ENCODE measurements at places on chromosomes 3 and 15.

GRCh38 chr3:111871809-111872623, 13.0 kb downstream of the PHLDB2 start:
- DNase-seq = no peak

- no peak for DNase-seq
These were observed 2.0 kb downstream of the MYEF2 start for GRCh38 chr15:48176112-48176511.

DNA sequence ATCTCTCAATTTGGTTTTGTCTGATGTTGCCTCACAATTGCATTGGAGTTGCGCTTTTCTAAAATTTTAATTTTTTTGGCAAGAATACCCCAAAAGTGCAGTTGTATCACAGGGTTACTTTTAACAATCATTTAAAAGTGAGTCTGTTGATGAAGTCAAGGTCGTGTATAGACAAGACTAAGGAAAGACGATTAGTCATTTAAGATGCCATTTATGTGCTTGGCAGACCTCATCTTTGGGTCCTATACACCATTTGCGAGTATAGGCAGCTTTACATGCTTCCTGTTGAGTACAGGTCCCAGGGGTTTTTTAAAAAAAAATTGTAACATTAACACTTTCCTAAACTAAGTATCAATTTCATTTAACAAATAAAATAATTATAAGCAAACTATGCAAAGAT, 12.5 kb downstream of the ARNT2 start:
- no peak for DNase-seq

DNA sequence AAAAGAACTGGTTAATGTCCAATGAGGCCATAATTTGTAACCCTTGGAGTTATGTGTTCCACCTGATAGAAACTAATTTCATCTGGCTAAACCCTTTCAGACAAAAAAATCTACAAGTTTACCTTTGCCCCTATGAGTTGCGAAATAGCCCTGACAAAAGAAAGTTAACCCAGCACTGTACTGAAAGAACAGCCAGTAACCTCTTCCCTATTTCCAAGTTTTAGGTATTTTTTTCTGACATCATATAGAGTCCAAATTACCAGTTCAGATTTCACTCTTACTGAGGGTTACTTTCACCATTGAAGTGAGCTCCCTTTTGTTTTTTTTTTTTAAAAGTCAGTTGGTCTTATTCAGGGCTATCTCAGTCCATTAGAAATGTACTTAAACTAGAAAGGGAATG, 42.8 kb upstream of the PTPRG start:
- DNase-seq = no peak

- DNase-seq = no peak
These were observed 36.0 kb downstream of the GRAMD2A start for GRCh38 chr15:72161361-72162132.

- DNase-seq = no peak
These were observed 26.8 kb downstream of the DCBLD2 start for GRCh38 chr3:98874602-98875249.

DNA sequence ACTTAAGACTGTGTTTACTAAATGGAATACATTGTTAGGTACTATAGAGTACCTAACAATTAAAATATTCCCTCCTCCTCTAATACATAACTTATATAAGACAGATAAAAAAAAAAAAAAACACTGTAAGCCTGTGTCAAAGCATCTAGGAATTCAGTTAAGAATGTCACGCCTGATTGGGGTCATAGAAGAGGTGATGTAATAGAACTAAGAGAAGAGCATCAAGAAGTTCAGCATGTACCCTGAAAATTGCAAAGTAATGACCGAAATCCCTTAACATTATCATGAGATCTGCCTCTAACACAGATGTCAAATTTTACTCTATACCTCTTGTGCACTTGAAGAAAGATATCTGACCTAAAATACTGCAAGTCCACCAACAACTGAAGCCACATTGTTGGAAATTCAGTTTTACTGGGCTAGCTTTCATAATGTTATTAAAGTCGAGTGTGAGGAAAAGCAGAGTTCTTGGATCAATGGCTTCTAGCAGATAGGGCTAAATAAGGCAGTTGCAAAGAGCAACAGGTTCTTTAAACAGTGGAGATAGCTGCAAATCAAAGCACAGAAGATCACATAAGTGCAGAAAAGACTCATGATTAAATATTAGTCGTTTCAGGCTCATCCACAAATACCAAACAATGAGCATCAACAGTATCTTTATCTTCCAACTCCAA, 75.0 kb downstream of the TBL1XR1 start:
- DNase-seq = no peak

DNA sequence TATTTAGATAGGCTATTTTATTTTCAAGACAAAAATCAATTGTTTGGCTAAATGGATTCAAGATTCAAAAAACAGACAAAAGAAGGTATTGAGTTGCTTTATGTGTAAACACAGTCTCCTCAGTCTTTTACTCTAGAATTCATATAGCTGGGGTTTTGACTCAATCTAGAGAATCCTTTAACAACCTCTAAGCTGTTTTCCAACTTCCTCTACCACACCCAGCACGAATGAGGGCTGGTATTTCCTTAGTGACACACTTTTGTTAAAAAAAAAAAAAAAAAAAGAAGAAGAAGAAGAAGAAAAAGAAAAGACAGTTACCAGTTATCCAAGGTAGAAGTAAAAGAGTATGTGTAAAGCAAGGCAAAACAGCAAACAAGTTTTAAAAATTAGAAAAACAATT, 732.8 kb upstream of the GOLIM4 start:
- DNase-seq = no peak

GRCh38 chr3:194401868-194402329, 2.8 kb upstream of the GP5 start:
- no peak for DNase-seq

DNA sequence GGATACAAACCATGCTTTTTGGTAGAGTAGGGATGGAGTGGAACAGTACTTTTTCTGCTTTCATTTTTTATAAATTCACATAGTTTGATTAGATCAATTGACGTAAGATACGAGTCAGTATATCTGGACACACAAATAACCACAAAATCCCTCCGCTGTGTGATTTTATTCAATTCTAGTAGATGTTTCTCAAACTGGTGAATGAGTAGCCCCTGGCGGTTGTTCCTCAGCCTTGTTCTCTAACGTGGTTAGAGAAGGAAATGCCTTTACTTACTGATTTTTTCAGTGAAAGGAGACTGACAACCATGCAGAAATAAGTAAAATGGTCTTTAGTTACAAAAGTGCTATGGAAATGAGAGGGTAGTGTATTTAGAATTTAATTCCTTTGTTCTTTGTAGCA, 161.0 kb downstream of the TCF12 start:
- no peak for DNase-seq

- DNase-seq = no peak
These were observed at the start of gene FOXP1 for GRCh38 chr3:71583566-71584393. Gene FOXP1 (minus strand): TSS chr3:71583728. CDS start chr3:71198381, 385,347 bp downstream.

DNA sequence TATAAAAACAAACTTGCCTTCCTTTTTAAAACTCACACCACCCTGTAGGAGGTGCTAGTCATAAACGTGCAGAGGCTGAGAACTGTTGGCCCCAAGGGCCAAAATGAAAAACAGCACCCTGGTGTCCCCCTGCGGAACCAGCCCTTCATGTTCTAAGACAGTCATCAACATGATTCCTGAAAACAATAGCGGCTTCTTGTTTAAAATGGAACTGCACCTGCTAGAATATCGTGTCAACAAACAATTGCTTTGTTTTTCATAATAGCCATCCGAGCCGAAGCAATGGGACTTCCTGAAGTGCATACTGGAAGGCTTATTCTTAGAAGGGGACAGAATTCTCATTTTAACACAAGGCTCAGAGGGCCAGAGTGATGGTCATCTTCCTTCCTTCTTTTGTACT, 43.7 kb downstream of the MECOM start:
- no peak for DNase-seq

DNA sequence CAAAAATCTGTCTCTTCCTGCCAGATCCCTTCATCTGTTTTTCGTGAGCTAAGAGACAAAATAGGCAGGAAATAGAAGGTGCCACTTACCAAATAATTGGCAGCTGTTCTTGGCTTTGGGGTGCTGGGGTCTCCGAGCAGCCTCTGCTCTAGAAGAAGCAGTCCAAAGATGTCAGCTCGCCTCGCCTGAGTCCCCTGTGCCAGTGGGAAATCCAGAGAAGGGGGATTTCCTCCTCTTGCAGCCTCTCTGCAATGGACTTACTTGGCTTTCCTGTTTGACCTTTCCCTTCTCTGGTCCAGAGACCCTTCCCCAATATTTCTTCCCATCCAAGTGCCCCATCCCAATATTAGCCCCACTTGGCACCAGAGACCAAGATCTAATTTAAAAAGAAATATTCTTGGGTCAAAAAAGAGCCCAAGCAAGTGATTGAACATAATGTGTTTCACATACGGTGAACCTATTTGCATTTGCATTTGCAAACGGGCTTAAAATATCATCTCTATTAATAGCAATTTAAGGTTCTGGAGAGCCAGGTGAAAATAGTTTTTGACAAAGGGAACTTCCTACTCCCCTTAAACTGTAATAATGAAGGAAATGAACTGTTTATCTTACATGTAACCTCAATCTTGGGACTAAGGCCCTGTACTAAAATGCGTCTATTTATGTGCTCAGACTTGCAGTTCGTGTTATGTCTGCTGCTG, 23.2 kb downstream of the CD86 start:
- no peak for DNase-seq

- DNase-seq = no peak
These were observed 91.2 kb downstream of the MB21D2 start for GRCh38 chr3:192826214-192827006.

DNA sequence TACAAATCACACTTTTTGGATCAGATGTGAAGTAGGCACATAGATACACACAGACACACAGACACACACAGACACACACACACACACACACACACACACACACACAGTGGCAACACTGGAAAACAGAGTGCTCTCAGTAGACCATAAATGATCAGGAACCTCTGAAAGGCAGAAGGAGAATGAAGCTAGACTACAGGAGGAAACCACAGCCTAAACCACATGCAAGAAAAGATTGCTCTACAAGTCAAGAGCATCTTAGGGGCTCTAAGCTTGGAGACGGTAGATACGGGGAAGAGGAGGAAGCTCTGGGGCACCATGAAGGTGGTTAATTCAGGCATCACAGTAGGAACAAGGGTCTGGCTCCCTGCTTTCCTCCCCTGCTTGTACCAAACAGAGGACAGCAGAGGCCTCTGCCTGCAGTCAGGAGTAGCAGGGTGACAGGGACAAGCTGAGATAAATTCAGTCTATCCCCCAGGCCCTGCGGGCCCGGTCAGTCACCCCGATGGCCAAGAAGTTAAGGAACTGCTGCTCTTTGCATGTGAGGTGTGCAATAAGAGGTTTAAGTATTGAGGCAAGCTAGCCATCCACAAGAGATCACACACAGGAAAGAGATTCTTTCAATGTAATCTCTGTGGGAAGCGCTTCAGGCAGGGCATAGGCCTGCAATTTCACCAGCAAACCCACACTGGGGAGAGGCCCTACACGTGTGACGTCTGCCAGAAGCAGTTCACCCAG, 23.5 kb upstream of the ARPIN start:
- DNase-seq = no peak

DNA sequence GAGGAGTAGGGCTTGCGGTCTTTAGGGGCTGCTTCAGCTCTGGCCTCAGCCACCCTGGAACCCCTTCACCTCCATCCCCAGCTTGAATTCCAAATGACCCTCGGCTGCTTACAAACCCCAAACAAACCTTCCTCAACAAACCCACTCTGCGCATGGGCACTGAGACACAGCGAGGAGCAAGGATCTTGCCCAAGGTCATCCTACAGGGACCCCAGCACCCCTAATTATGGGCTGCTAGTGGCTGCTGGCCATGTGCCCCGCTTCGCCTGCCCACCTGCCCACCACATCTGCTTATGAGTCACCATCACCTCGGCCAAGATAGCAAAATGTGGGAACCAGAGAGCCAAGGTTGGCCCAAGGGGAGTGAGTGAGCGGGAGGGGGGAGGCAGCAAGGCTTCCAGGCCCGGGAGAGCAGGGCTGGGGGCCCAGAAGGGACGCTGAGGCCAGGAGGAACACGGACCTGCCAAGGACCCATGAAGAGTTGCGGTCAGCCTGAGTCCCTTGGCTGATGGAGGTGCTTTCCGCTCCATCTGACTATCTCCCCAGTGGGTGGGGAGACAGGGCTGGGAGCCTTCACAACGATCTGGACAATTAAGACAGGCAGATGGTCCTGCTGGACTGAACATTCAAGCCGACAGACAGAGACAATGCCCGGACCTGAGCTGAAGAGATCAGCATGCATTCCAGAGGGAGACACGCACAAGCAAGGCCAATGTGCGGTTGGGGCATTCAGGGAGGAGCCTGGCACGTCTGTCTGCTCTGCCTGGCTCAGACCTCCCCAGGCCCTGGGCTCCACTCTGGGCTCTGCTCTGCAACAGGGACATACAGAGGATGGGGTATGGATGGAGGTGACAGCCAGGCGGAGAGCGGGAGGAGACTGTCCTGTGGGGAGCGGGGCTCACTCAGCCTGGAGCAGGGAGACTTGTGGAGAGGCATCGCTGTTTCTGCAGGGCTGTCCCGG, 10.8 kb upstream of the GRIP2 start:
- DNase-seq = no peak

DNA sequence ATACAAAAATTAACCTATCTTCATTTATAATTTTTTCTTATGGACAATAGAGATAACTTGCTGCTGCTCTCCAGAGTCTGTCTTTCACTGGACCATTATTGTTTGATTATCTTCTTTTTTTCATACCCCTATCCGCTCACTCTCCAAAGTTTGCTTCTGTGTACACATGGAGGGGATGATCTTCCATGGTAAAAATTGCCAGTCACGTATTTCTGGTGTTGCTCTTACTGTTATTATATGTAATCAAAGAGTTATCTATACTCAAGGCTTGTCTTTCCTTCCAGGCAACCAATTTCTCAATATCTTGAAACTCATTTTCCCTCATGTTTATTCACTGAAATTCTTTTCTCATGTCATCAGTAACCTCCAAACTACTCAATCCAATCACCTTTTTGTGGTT, 817.8 kb upstream of the NECTIN3 start:
- DNase-seq = no peak

- DNase-seq = no peak
These were observed 5.6 kb upstream of the TNIK start for GRCh38 chr3:171465763-171466162.

DNA sequence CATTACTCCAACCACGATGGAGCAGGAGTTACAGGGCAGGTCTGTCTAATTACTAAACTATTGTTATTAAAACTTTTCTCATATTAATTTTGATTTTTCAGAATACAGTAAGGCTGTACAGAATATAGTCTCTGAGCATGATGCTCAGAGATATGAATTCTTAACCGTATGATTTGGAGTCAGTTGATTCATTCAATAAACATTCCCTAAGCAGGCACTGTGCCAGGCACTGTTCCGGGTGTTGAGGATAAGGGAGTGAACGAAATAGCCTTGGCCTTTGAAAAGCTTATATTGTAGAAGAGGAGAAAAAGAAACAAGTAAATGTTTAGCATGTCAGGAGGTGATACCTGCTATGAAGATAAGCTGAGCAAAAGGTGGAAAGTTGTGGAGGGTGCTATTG, 187.3 kb downstream of the KCNAB1 start:
- no peak for DNase-seq

GRCh38 chr3:113659101-113659541, 37.3 kb downstream of the USF3 start:
- no peak for DNase-seq

Data from GM12892 (cell line).